ENCODE measurements at places on chromosomes 4 and X. TPM values are rescaled to one million over a fixed set of nuclear protein-coding genes. Genes with fewer than 3 reads are reported as not detected.
A peak's percentile ranks its signal among the peaks of the same experiment; 100 is the strongest.

ATP1B4 gene
- total RNA-seq: not detected

PCDH18 gene
- total RNA-seq: 191 TPM

UBE2A gene
- 36.6 TPM for total RNA-seq

STATH gene
- not detected for total RNA-seq

- DNase-seq: no peak
Observed at GRCh38 chrX:124497386-124497785, 151.0 kb downstream of the SH2D1A start.

GRCh38 chrX:20001588-20001987, 10.7 kb upstream of the BCLAF3 start:
- DNase-seq: no peak

DNA sequence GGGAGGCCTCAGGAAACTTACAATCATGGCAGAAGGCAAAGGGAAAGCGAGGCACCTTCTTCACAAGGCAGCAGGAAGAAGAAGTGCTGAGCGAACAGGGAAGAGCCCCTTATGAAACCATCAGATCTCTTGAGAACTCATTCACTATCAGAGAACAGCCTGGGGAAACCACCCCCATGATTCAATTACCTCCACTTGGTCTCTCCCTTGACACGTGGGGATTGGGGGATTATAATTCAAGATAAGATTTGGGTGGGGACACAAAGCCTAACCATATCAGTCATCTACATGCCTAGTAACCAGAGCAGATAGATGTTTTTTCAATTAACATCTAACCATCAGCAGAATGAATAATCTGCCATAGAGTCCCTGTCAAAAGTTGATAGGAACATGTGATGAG, 30.4 kb downstream of the FAM13A start:
- no peak for DNase-seq

DNA sequence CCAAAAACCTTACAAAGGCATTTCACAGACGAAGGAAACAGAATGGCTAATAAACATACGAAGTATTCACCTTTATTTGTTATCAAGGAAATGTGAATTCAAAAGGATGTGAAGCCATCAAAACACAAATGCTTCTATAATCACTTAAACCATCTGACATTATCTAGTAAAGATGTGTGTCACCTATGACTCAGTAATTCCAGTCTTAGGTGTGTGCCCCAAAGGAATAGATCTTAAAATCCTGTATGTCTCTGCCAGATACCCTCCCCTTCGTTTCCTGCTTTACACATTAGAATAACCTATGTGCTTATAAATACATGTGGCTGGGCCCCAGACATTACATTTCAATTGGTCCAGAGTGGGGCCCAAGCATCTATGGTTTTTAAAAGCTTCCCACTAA, 41.8 kb upstream of the CEP135 start:
- no peak for DNase-seq

GRCh38 chr4:91636083-91636482, 667.7 kb upstream of the GRID2 start:
- no peak for DNase-seq

DNA sequence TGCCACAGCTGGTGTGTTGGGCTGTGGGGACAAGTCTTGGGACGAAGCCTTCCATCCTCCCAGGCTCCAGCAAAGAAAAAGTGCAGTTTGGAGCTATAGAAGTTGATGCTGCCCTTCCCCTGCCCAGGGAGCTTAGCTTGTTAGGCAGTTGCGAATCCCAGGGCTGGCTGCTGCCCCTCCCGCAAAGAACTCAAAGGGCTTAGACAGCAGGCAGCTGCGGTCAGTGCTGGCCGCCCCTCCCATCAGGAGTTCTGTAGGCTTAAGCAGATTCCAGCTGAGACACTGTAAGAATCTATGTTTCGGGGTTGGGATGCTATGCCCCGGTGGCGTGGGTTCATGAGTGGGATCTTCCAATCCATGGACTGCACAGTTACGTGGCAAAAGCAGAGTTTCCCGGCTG, 956.7 kb downstream of the GLUD2 start:
- no peak for DNase-seq

DNA sequence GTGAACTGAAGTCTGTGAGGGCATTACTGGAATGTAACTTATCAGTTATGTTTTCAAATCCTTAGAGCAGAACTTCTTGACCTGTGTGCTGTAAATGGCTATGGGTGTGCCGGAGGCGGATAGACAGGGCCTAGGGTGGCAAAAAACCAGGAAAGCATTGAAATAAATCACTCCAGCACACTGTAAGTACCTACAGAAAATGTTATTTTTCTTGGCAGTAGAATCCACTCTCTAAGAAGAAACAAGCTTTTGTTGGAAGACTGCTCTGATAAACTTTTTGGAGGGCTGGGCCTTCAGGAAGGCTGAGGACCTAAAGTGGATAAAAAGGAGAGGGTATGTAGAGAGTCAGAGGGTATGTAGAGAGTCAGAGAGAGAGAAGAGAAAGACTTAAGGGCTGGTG, 14.9 kb downstream of the CPE start:
- DNase-seq: no peak

DNA sequence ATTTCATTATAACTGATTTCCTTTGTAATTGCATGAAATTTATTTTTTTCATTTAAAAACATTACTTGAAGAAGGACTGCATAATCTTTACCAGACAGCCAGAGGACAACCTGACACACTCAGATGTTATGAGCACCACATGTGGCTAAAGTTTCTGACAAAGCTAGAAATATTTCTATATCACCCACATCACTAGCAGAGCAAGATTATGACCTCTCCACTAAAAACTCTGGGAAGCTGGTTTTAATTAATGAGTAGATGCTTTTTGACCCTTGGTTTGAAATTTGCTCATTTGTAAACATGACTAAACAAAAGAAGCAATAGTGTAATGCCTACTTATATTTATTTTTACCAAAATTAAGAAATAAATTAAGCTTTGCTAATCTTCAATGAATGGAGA, 661.5 kb upstream of the EPHA5 start:
- DNase-seq: peak; percentile 46

GRCh38 chrX:49656533-49656932, 39.3 kb downstream of the PAGE1 start:
- DNase-seq: no peak

GRCh38 chr4:86294883-86295282, 65.0 kb downstream of the MAPK10 start:
- DNase-seq: no peak

DNA sequence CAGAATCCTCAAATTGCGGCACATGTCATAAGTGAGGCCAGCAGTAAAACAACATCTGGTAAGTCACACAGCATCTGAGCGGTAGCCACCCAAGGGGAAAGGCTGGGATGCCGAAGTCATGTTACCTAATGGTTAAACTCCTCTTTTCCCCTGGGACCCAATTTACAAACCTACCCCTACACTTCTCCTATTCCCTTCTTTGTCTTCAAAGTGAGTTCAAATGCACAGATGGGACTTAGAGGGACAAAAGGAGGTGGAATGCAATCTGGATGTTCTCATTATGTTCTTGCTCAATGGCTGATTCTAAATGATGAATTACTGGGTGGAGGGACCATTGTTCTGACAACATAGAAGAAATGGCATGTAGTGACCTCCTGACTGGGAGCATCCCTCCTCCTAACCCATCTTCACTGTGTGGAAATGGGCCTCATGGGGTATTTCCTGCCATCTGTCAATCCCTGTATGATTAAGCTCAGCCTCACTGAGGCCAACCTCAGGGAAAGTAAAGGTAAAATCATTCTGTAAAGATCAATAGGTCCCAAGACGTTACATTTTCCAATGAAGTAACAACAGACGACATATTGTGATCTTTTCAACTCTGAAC, 8.5 kb downstream of the CD40LG start:
- no peak for DNase-seq

GRCh38 chr4:87498446-87498900, 30.7 kb downstream of the SPARCL1 start:
- DNase-seq: peak; percentile 15

- DNase-seq: no peak
Observed at GRCh38 chr4:113772319-113772718, 10.8 kb upstream of the CAMK2D start.

DNA sequence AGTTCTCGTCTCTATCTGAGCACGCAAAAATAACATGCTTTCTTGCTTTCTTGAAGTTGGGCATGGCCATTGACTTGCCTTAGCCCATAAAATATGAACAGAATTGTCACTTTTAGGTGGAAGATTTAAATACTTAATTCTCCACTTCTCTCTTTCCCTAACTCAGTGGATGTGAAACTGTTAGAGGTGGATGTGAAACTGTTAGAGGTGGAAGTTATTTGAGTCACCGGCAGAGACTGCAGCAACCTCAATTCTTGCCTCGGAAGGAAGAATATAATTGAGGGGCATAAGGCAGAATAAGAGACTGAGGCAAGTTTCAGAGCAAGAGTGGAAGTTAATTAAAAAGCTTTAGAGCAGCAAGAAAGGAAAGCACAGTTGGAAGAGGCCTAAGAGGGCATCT, 2.8 kb upstream of the PARM1 start:
- DNase-seq: no peak

GRCh38 chr4:41213625-41214135, 662 bp downstream of the APBB2 start:
- DNase-seq: no peak

DNA sequence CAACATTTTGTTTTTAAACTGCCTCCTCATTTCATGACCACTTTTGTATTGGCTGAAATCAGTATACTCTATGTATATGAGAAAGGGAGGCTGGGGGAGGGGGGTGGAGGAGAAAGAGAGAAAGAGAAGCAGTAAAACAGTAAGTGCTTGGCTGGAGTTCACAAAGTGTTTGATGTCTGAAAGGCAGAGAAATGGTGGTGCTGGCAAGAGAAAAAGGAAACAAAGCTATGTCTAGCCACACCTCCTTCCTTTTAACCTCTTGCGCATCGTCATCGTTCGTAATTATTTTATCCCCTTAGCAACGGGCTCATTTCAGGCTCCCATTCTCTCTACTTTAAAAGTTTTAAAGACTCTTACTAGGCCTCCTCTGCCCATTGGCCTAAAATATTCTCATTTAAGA, 25.6 kb downstream of the RPA4 start:
- peak; percentile 13 for DNase-seq

DNA sequence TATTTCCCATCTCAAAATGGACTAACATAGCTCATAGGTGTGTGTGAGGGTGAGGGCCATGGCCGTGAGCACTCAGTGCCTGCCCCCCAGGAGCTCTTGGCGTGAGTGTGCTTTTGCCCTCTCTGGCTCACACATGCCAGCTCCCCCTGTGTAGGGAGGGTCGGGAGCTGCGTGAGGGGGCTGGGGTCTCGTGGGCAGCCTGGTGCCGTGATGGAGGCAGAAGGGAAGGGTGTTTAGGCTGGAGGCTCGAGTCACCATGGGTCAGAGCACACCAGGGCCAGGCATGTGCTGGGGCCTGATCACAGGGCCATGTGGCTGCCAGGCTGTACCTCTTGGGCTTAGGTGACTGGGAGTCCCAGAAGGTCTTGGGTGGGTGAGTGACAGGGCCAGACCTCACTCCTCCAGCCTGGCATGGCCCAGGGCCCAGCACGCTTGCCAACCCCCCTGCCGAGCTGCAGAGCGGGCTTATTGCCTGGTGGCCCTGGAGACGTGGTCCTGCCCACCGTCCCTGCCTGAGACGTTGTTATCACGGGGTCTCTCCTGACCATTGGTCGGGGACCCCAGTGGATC, 44.0 kb downstream of the ADRA2C start:
- no peak for DNase-seq

GRCh38 chrX:9357518-9358114, 107.2 kb upstream of the TBL1X start:
- DNase-seq: no peak

- DNase-seq: peak; percentile 84
Observed at GRCh38 chr4:3201718-3202702, 46.9 kb upstream of the MSANTD1 start.

DNA sequence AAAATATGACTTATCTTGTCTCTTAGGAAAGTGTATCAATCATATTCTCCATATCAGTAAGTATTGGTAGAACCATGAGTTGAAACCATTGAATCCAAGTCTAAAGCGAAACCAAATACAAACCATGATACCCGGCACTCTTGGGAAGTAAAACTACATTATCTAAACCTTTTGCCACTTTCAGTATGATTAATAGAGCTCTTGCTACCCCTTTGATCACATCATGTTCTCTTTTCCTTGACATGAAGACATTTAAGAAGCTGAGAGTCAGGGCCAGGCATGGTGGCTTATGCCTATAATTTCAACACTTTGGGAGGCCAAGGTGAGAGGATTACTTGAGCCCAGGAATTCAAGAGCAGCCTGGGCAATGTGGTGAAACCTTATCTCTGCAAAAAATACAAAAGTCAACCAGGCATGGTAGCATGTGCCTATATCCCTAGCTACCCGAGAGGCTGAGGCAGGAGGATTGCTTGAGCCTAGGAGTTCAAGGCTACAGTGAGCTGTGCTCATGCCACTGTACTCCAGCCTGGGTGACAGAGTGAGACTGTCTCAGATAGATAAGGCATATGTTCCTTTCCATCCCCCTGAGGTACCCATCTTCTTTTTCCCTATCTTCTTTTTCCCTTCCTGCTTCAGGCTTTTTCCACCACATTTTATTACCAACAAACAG, 45.4 kb downstream of the CEP135 start:
- DNase-seq: no peak

- DNase-seq: peak; percentile 83
Observed at GRCh38 chrX:43958529-43958928, 14.7 kb downstream of the NDP start.

DNA sequence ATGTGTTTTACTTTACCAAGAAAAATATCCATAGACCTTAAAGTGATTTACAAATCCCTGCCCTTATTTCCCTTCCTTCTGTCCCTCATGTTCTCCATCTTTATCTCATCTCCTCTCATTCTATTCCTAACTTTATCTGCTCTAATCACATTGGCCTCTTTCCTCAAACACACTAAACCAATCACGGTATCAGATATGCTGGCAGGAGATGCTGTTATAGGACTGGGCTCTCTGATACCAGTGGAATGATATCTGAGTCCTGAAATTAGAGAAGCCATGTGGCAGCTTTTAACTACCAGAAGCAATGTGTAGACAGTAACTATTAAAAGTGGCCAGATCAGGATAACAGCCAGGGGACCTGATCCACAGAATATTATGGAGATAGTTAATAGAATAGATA, 49.9 kb upstream of the GIMD1 start:
- DNase-seq: no peak

- DNase-seq: no peak
Observed at GRCh38 chr4:153022241-153022715, 86.2 kb downstream of the FHDC1 start.

DNA sequence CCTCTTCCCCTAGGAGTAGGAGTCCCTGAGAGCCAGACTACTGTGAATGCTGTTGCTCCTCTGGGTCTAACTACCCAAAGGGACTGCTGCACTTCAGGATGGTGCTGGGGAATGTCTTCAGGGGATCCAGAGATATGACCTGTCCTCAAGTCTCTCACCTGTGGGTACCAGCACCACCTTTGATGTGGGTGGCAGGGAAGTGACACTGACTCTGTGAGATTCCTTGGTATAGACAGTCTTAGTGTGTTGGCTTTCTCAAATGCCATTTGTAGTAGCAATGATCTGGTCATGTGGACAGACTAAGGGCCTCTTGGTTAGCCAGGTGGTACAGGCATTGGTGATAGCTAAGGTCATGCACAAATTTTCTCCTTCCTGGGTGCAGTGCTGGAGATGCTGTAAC, 108.9 kb upstream of the ADAMTS3 start:
- peak; percentile 25 for DNase-seq
